Upper lobe of right lung (tissue), 1 donor: ENCODE measurements at places on chromosomes 4 and X. TPM values are rescaled to one million over a fixed set of nuclear protein-coding genes. Genes with fewer than 3 reads are reported as not detected.
A peak's percentile ranks its signal among the peaks of the same experiment; 100 is the strongest.

DNA sequence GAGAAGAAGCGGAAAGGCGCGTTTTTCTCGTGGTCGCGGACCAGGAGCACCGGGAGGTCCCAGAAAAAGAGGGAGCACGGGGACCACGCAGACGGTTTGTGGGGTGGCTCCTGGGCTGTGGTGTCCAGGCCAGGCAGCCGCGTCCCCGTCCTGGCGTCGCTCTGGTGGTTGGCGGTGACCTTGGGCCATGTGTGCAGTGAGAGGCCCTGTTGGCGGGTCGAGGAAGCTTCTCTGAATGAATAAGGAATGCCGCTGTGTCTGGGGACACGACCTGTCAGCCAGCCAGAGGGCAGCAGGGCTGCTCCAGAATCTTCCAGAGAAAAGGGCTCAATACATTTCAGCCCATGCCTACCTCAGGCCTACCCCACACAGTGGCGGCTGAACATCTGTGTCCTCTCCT, 24.3 kb upstream of the HGFAC start:
- peak; percentile 47 for DNase-seq

- no peak for DNase-seq
Observed at GRCh38 chr4:25178838-25179261, 18.6 kb upstream of the SEPSECS start.

DNA sequence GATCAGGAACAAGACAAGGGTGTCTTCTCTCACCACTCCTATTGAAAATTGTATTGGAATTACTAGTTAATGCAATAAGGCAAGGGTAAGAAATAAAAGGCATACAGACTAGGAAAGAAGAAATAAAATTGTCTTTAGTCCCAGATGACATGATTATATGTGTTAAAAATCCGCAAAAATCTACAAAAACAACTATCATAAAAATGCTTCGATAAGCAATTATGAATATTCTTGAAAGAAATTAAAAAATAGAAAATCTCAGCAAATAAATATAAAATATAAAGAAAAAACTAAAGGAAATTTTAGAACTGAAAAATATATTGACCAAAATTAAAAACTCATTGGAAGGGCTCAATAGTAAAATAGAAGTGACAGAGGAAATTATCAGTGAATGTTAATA, 243.3 kb downstream of the ZNF674 start:
- no peak for DNase-seq

DNA sequence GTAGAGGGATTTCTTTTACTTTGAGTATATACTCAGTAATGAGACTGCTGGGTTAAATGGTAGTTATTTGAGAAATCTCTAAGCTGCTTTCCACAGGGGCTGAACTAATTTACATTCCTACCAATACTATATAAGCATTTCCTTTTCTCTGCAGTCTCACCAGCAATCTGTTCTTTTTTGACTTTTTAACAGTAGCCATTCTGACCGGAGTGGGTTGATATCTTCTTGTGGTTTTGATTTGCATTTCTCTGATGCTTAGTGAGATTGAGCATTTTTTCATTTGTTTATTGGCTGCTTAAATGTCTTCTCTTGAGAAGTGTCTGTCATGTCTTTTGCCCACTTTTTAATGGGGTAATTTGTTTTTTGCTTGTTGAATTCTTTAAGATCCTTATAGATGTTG, 43.3 kb downstream of the SPCS3 start:
- no peak for DNase-seq

DNA sequence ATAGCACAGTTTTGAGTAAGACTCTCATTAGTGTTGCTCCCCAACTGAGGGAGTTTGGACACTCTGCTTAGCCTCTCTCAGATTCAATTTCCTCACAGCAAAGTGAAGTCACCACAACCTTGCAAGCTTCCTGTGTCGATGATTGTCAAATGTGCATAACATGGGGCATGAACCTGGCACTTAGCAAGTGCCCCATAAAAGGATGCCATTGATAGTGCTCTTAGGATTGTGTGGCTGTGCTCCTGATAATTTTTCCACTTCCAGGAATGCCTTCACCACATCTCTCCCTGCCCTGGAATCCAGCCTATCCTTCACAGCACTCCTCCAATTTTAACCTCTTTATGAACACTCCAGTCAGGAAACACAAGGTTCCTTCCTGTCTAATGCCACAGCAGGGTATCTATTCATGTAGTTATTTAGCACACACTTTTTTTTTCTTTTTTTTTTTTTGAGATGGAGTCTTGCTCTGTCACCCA, 309.4 kb downstream of the PPP3CA start:
- DNase-seq, result no peak

DNA sequence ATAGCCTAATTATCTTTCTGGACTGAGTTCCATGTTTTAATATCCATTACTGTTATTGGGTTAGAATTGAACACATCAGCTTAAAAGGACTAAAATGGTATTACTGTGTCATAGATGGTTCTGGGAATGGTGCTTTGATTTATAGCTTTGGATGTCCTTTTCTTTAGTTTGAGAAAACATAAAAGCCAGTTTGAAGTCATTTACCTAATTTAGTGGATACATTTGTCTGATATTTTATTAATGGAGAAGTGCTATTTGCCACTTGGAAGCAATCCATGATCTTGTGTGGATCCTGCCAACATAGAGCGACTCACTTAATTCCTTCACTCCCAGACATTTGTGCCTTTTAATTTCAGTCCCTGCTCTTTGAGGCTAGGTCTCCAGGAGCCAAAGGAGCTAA, 212.4 kb upstream of the PACRGL start:
- DNase-seq, result no peak

DNA sequence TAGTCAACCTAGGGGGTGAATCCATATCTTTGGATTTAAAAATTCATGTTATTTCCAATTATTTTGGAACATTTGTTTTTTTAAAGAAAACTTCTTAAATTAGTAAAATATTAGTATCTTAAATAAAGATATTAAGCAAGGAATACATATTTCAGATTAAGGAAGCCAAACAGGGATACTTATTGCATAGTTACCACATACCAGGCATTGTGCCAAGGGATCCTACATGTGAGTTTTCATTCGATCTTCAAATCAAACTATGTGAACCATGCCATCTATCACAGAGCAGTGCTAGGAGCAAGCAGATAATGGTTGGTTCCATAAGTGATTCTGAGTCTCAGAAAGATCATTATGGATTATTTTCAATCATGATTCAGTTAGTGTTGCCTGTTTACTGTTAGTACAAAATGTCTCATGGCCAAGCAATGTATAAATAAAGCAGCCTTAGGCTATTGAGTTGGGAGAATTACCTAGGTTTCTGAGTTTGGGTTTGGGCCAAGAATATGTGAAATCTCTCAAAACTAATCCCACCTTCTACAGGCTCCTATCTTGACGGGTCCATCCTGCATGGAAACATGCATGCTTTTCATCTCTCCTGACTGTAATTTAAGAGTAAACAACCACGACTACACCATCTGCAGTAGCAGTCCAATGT, 176.7 kb downstream of the NPFFR2 start:
- no peak for DNase-seq

DNA sequence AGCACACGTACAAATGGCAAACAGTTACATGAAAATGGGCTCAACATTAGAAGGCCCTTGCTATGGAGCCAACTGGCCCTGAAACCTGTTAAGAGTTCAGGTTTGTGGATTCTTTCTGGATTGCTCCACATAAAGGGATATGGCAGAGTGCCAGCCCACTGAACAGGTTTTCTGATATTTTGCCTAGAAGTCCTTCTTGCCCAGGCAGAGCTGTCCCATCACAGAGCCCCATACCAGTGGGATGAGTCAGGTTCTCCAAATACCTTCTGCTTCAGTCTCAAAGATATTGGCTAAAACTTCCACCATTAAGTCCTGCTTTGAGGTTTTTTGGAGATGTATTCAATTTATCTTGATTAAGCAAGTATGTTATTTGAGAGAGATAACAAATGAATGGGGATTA, 146.8 kb upstream of the IL1RAPL2 start:
- DNase-seq, result no peak

- DNase-seq, result no peak
Observed at GRCh38 chr4:38625508-38625907, 38.5 kb upstream of the KLF3 start.

- DNase-seq, result no peak
Observed at GRCh38 chrX:74138943-74139342, 165.0 kb upstream of the ZCCHC13 start.

GRCh38 chrX:37993837-37994619, 12.3 kb upstream of the SYTL5 start:
- DNase-seq, result peak; percentile 68

DNA sequence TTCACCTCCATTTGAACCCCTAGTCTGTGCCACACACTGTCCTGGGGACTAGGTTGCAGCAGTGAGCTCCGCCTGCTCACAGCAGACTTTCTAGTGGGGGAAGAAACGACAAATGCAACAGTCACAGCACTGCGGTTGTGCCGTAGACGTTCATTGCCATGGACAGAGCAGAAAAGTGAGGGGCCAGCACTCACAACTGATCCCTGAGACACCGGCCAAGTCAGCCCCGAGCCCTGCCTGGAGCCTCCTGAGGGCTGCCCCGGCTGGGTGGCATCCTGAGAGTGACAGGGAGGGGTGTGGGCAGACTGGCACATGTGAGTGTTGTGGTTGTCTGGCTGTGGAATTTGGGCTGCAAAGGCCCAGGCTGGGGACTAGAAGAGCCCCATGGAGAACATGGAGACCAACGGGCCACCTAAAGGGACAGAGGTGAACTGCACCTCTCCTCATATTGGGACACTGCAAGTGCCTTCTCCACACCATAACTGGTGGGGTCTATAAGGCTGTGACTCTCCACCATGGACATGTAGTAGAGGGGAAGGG, 4.6 kb downstream of the DUSP9 start:
- DNase-seq, result no peak

DNA sequence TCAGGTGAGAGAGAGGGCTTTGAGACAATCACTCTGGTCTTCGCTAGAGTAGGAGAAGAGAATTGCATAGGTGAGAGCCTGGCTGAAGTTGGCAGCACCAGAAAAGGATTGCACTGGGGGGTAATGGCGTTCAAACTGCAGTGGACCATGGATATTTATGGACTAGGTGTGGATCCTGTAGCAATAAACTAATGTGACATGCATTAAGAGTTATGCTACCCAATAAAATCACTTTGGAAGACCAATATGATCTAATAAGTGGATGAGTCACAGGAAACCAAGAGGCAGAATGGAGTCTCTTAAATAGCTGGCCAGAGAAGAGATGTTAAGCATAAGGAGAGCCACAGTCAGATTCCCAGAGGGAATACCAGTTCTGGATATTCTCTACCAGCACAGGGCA, 259.8 kb downstream of the FBXO8 start:
- no peak for DNase-seq

DNA sequence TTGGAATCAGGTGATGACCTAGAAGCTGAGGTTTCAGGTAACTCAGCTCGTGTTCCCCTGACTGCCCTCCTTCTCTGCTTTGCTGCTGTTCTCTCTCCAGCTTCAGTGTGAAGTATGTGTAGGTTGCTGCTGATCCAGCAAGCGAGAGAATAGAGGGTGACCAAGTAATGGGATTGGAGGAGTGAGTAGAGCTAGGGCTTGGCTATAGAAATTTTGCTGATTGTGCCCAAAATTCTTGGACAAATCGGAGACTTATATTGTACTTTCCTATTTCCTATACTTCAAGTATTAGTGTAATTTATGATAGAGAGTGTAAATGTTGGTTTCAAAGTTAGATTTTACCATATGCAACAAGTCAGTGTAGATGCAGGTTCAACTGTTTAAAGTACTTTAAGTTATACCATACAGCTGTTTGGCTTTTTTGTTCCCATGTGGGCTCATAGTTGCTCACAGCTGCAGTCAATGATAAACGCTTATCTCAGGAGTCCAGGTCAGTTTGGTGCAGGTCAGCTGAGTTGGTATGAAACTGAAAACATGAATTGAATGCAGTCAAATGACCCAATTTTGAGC, 48.0 kb downstream of the RAPGEF2 start:
- no peak for DNase-seq

DNA sequence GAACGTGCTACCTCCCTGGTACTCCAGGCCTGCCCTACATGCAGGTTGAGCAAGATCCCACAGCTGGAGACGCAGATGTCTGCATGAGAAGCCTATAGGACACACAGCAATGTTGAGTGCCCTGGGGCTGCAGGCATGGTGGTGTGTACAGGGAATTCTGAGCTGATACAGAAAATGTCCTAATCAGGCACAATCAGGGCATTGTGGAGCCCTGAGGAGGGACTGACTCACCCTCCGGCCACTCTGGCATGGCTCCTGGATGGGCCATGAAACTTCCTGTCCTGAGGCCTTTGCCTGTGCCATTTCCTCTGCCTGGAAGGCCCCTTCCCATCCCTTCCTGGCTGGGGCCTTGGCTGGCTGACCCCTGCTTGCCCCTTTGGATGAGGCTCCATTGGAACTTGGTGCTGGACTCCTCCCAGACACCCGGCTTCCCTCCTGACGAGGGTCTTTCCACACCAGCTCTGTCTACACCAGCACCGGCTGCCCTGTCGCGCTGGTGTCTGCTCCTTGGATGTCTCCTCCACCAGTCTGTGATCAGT, 16.7 kb upstream of the AFAP1 start:
- DNase-seq, result no peak

TRPC5OS gene
- not detected for total RNA-seq

SHISA3 gene
- 5.8 TPM for total RNA-seq

SMARCA5 gene
- total RNA-seq, result 61.5 TPM

NAP1L2 gene
- 2.6 TPM for total RNA-seq

CLOCK gene
- total RNA-seq, result 24.2 TPM
